Coronary artery (tissue), 2 donors: ENCODE measurements at places on chromosomes 7 and 10.
A peak's percentile ranks its signal among the peaks of the same experiment; 100 is the strongest.

GRCh38 chr10:117000580-117000979 is 4.4 kb downstream of the SHTN1 start:
- no peak for DNase-seq

DNA sequence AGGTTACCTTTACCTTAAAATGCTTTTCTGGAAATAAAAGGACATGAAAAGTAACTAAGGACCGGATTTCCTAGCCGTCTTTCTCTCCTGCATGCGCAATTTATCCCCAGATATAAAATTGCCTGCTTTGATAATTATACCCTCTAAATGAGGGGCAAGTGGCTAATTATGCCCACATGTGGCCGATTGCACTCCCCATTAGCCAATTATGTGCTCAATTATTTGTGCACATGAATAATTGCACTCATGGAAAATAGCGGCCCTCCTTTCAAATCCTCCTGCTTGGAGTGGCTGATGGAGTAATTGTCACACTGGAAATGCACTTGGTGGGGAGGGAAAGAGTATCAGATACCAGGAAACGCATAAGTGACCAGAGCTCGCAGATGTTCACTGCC is 66.4 kb upstream of the ATRNL1 start:
- no peak for DNase-seq

GRCh38 chr7:14761510-14762296 is 140.8 kb downstream of the DGKB start:
- no peak for DNase-seq

DNA sequence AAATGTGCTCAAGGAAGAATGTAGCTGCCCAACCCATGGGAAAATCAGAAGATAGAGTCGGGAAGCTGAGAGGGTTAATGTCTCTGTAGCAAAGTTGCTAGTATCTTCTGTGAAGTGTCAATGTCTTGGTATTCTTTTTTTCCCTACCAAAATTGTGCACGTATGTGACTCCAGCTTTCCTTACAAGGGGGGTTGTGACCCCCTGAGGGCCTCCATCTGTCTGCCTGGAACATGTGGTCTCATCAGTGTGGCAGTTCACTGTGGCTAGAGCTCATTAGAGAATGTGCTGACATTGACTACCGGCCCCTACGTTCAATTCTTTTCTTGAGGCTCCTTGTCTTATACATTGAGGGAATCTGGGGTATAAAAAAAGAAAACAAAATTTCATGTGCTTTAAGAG is 725.2 kb upstream of the CELF2 start:
- no peak for DNase-seq

DNA sequence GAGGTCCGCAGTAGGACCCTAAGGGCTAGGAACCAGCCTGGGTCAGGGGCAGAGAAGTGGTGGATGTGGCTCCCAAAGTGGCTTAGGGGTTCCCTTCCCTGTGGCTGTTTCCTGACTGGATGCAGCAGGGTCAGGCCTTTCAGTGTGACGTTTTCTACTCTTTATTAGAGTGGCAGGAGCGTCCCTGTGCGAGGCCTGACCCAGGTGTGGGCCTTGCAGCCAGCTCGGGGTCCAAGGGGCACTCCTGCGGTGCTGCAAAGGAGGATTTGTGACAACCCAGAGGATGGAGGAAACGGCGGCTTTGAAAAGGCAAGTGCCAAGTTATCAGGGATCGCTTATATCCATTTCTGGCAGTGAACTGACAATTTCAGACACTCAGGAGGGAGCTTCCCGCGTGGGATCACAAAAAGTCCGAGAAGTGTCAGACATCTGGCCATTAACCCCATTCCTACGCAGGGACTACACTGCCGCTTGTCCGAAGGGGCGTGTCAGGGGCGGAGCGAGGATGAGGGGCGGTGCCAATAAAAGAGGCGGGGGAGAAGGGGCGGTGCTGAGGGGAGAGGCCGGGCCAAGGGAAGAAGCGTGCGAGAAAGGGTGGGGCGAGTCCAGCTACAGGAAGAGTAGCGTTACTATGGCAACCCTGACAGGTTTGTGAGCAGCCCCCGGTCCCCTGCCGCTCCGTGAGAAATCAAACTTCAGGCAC is 98.8 kb upstream of the ZNF722 start:
- no peak for DNase-seq

- no peak for DNase-seq
Measured at GRCh38 chr7:131007439-131008330, 273.7 kb upstream of the KLF14 start.

DNA sequence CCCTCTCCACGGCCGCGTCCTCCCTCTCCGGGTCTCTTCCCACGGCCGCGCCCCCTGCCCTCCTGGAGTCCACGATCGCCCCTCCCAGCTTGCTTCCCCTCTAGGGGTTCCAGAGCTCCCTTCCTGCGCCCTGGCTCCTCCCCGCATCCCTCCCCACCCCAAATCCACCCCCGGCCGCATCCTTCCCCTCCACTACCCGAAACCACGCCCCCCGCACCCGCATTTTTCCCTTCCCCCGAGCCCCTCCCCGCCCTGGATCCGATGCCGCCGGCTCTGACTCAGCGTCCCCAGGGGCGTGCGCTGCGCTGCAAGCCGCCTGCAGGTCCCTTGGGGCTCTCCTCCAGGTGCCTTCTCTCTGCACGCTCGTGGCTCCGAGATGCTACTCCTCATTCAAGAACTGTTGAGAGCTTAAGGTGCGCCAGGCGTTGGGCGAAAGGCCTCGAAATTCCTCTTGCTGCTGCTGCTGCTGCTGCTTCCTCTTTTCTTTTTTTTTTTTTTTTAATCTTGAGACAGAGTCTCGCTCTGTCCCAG is 372 bp upstream of the TMEM130 start:
- DNase-seq, result peak; percentile 88

DNA sequence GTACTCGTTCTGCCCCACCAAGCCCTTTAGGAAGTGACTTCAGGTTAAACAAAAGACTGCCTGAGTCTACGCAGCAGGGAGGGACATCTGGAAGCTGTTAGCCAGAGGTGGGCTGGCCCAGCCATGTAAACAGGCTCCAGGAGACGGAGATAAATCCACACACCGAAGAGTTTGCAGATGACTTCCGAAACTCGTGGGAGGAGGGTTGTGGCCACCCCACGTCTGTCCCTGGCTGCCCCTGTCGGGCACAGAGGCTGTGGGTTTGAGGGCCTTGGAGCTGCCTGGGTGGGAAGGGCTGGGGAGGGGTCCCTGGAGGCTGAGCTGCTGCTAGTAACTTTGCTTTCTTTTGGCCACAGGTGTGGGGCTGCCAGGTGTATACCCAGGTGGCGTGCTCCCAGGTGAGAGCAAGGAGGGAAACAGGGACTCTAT is 15.6 kb downstream of the ELN start:
- DNase-seq, result no peak

DNA sequence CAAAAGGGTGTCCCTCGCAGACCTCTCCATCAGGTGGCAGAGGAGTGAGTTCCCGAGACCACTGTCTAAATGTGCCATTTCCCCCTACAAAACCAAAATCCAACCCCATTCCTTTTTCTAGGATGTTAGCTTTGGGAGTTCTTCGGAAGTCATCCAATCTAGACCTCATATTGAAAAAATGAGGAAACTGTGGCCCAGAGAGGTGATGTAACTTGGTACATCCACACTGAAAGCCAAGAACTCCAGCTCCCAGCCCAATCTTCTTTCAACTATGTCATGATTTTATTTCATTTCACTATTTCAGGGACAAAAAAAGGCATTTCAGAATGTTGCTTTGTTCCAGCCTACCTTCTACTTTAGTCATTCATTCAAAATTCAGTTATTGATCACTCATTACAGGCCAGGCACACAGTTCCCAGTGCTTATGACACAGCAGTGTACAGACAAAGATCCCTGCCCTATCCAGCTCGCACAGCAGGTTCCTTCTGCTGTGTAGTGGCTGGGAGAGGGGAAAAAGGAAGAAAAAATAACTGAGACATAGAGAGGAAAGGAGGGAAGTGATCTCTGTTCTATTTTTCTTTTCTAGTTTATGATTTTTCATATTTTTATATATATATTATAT is 35.8 kb downstream of the SCRN1 start:
- DNase-seq, result no peak

DNA sequence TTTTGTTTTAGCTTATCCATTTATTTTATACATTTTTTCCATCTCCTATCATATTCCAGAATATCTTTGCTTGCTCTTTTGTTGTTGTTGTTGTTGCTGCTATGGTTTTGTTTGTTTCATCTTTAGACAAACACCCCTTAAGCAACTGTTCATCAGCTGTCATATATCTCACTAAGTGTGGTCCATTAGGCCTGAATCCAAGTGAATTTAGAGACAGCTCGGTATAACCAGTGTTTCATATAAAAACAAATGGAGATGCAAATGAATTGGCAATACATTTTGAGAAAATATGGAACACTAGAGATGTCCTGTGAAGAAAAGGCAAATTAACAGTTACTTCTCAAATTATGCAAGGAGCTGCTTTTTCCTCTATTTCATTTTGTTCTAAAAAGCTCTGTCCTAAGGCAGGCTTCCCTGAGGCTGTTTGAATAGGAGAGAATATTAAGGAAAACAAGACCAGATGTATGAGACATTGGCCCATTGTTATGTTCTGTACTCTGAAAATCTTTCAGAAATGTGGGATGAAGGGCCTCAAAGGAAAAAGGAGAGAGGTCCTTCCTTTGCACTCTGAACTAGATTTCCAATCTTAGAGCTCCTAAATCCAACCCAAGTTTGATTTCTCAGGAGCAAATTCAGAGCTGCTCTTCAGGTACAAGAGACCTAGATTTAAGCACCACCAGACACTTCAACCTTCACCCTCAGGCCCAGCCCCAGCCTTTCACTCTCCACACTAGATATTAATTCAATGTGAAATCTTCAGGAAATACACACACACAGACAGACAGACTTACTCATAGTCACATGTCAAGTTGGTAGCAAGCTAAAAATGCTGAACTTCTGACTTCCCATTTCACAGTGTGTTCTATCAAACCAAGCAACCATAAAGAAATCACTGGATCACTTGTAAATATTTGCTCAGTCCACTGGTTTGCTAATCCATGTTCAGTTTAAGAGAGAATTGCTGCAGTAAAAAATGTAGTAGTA is 5.4 kb downstream of the TFEC start:
- no peak for DNase-seq

GRCh38 chr10:113235508-113235907 is 285.5 kb downstream of the TCF7L2 start:
- peak; percentile 53 for DNase-seq

DNA sequence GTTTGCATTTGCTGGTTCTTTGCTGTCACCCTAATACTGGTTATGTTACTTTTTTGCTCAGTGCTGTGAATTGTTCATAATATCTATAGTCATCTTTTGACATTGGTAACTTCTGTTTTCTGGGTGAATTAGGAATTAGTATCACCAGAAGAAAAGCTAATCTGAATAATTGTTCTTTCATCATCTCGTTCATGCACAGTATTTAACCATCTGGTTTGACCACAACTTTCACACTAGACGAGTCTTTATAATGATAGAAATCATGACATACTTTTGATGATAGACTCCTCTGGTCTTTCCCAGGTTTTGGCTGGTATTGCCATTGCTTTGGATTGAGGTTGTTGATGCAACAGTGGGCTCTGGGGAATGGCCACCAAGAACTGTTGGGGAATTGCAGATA is 25.1 kb downstream of the SGPL1 start:
- no peak for DNase-seq

GRCh38 chr7:27925573-27926201 is 185.7 kb downstream of the TAX1BP1 start:
- no peak for DNase-seq

DNA sequence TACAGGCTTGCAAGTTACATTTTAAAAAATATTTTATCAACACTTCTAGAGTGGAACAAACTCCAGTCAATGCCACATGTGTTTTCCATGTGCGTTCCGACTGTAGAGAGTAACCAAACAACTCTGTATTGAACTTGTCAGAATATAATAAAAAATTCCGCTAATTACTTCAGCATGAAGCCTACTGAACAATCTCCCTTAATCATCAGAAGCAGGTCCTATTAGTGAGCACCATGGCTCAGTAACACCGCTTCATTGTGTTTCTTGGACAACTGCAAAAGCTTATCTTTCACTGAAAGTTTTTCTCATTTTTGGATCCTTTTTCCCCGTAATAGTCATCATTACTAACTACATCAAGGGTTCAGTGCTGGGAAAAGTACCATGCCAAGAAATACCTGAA is 117.0 kb downstream of the MKX start:
- DNase-seq, result no peak

GRCh38 chr10:20457649-20458048 is 439.5 kb downstream of the NEBL start:
- DNase-seq, result no peak

DNA sequence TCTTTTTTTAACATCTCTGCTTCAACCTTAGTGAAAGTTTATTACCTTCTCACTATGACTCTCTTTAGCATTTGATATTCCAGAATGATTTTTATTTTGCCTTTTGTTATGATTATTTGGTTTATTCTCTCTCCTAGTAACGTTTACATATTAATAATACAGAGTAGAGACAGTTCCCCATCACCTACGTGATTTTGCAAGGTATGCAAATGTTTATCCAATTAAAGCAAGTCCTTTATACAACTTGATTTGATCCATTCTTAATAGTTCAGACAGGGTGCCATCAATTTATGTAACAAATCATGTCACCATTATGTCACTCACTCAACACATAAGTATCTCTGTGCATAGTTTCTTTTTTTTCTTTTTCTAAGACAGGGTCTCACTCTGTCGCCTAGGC is 26.2 kb downstream of the ECD start:
- DNase-seq, result no peak

GRCh38 chr7:157056957-157057902 is 46.8 kb upstream of the MNX1 start:
- no peak for DNase-seq

DNA sequence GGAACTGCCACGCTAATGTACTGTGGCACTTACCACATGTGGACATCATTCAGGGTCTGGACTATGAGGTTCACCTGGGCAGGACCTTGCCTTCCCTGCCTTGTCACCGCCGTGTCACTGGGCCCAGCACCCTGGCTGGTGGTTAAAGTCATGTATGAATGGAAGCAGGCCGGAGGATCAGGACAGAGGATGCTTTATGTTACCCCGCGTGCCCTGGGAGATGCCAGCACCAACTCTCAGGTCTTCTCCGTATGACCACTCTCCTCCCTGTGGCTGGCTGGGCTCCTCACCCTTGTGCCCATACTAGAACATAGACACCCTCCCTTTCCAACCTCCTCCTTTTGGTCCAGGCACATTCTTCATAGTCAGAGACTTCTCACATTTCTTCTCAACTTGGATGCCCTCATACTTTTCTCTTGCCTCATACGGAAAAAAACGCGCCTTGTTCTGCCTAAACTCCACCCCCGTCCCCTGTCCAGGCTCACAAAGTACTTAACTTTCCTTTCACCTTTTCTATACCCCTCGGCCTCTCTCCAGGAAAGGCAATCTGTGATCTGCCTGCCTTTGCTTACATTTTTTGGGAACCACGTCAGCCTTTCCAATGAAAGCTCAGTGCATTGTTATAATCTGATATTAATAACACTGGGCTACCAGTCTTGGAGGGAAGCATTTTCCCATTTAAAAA is 240.0 kb downstream of the TEX36 start:
- DNase-seq, result no peak

GRCh38 chr10:10053051-10053450 is 964.6 kb upstream of the CELF2 start:
- no peak for DNase-seq
